ENCODE measurements at places on chromosomes 7 and 10. TPM values are rescaled to one million over a fixed set of nuclear protein-coding genes. Genes with fewer than 3 reads are reported as not detected.

The HOXA4 gene
- total RNA-seq = not detected

The C7orf33 gene
- not detected for total RNA-seq

The PRSS37 gene
- total RNA-seq = not detected

The ASB13 gene
- total RNA-seq = 14.2 TPM

The ACBD7 gene
- total RNA-seq = 10.8 TPM

The ADIRF gene
- total RNA-seq = not detected

The WDR86 gene
- 50.2 TPM for total RNA-seq

The FAM237B gene
- total RNA-seq = not detected

The SORCS1 gene
- 40.6 TPM for total RNA-seq

The ZNF488 gene
- total RNA-seq = 1.9 TPM

The MBL2 gene
- not detected for total RNA-seq

The NUDT1 gene
- 13.7 TPM for total RNA-seq

The NUTM2E gene
- total RNA-seq = 0.78 TPM

The GPR37 gene
- total RNA-seq = 24.3 TPM

The VWA2 gene
- 3.6 TPM for total RNA-seq

DNA sequence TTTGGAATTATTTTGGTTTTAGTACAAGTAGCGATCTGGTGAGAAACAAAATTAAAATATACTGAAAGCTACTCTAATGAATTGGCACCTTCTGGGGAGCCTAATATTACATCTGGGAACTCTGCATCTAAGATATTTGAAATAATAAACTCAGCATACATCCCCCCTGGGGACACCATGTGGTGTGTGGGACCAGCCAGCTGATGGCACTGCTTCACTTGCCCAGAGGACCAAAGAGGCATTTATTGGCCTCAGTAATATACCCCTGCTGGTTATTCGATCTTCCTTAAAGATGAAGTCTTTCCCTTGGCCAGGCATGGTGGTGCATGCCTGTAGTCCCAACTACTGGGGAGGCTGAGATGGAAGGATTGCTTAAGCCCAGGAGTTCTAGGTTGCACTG is 195.1 kb upstream of the AUTS2 start:
- no peak for DNase-seq

DNA sequence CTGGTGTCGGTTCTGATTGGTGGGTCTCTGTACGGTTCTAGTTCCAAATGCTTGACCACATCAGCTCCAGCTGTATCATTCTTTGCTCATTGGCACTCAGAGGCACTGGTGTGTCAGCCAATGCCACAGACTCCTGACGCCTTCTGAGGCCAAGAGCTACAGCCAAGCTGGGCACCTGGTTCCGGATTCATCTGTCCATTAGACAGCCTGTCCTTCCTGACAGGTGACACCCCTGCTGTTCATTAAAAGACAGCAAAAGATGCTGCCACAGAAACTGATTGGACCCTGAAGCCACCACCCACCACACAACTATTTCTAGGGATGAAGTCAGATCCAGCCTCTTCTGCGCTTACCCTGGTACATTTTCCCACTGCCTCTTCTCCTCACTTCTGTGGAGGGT is 35.6 kb downstream of the COL13A1 start:
- no peak for DNase-seq

- DNase-seq = no peak
Observed at GRCh38 chr10:53107711-53108110, 335.1 kb upstream of the MBL2 start.

DNA sequence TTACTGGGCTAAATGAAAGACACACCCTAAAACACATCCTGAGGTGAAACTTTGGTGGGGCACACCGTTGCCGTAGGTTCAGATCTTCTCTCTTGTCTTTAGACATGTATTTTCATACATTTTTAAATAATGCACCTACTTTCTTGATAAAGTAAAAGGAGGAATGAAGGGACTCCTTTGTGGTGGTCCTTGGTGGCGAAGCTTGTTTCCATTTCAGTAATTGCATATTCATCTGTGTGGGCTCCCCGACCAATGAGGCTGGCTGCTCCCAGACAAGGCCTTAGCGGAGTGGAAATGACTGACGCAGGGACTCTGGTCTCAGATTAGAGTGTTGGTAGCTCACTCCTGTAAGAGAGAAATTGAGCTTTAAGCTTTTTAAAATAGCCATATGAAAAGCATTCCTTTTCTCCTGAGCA is 815 bp downstream of the CCSER2 start:
- DNase-seq = peak; percentile 3

GRCh38 chr7:98285157-98286092 is 3.9 kb downstream of the BRI3 start:
- DNase-seq = no peak

DNA sequence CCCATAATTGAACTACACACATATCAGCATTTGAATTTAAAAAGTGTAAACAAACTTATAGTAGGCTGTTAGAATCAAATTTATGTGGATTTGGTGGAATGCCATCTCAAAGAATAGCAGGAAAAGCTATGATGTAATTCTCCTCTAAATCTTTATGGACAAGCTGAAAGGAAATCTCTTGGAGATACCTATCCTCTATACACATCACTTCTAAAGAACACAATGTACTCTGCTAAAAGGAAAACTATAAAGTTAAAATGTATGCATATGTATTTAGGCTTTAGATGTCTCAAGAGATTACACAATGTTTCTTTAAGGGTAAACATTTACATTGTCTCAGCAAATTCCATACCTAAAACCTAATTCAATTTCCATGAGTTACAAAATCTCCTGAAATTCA is 323.3 kb downstream of the CRPPA start:
- DNase-seq = no peak

GRCh38 chr10:70192326-70192968 is 22.1 kb upstream of the SAR1A start:
- no peak for DNase-seq

DNA sequence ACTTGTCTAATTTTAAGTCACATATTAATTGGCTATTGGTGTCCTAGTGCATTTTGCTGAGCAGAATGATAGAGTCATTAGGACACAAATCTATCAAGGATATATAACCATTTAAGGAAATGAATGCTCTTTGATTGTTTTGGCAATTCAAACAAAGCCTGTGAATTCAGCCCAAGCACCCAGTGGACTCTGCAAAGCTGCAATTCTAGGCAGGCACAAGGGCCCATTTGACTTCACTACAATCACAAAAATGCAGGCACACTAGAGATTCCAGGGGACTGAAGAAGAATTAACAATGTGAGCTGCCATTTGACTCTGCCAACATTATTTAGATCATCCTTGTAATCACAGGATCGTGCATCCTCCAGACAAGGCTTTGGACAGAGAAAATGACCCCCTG is 544.2 kb upstream of the PHF14 start:
- no peak for DNase-seq

DNA sequence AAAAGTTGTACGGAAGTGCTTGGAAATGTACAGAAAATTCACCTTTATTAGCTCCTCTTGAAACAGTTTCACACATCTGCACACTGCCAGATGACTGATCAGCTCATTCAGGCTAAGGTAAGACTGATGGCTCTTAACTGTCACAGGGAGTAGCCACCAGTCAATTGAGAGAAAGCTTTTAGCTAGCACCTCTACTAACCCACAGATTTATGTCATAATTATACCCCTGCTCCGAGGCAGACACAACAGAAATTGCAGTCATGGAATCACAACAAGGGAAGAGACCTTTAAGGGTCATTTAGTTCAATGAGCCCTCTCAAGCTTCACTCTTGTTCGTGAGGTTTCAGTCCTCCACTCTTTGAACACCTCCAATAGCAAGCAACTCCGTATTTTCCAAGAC is 235.4 kb downstream of the TRIL start:
- no peak for DNase-seq

GRCh38 chr10:96255549-96256333 is 15.6 kb downstream of the BLNK start:
- DNase-seq = no peak

- no peak for DNase-seq
Observed at GRCh38 chr10:73923935-73924598, 13.1 kb downstream of the PLAU start.

GRCh38 chr7:137958470-137959431 is 43.1 kb downstream of the CREB3L2 start:
- no peak for DNase-seq

GRCh38 chr7:40680657-40681056 is 545.9 kb downstream of the SUGCT start:
- DNase-seq = no peak

GRCh38 chr10:63591600-63592379 is 70.6 kb downstream of the REEP3 start:
- DNase-seq = no peak

DNA sequence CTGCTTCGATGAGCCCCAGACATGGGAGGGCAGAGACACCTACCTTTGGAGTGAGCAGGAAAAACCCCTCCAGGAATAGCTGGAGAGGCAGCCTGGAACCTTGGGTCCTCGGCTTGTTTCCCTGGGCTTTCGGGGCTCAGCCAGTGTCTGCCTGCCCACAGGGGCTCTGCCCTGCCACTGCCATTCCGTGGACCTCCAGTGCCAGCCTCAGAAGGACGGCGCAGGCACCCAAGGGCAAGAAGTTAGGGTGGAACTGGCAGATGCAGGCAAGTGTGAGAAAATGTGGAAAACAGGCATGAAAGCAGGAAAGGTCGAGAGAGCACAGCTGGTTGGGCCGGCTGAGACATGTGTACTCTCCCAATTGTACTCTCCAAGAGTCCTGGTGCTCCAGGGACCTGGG is 281.5 kb downstream of the GRID1 start:
- DNase-seq = no peak

DNA sequence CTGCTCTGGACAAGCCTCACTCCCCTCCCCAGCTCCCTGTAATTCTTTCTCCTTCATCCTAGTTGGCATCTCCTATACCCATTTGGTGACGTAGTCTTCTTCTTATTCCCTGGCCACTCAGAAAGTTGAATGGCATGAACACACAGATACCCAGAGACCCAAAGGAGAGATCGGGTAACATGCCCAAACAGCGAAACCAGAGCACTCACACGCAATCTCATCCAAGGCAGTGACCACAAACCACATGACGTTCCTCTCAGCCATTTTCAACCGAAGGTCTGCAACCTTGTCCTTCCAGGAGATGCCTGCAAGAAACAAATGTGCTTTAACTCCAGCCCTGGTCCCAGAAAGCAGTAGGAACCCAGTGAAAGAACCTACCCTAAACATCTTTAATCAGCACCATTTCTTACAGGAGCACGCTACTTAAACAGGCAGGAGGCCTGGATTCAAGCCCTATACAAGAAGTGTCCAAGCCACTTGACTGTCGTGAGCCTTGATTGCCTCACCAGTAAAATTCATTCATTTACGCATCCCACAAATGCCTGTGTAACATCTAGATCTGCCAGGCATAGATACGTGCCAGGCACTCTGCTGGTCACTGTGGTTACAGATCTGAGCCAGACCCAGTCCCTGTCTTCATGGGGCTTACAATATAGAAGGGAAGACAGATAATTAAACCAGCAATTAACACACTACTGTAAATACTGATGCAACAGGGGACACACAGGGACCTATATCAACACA is 37.1 kb downstream of the XPNPEP1 start:
- no peak for DNase-seq

DNA sequence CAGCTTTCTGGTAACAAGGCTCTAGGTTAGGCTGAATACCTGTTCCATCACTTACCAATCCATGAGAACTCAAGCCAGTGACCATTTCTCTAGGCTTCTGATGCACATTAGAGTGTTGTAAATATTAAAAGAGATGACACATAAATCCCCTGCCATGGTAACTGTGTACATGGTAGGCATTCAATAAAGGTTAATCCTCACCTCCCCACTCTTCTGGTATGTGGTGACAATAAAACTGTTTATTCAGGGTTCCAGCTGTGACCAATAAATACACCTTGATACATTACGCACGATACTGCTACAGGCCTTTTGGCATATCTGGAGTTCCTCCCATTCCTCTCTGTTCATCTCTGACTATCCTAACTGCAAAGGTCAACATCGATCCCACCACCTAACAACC is 171.9 kb downstream of the SRPK2 start:
- DNase-seq = no peak

DNA sequence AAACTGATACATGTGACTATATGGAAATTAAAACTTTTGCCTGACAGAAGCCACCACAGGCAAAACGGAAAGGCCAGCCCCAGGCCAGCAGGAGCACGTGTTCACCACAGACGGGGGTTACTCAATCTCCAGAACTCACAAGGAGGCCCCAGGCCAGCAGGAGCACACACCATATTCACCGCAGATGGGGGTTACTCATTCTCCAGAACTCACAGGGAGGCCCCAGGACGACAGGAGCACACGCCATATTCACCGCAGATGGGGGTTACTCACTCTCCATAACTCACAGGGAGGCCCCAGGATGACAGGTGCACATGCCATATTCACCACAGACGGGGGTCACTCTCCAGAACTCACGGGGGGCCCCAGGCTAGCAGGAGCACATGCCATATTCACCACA is 61.5 kb downstream of the NKX6-2 start:
- no peak for DNase-seq

DNA sequence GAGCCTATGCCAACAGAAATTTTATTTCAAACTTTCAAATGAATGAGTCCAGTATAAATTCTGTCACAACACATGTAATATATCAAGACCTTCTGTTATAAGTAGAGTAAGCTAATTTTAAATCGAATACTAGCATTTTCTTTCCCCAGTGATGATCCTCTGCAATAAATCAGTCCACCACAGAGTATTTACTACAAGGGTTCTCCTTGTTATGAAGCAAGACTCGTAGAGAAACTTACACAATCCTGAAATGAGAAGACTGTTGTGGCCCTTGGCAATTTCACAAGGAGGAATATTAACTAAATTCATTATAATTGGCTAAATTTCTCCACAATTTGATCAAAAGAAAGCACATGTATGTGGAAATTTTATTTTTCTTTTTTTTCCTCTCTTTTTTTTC is 312.4 kb upstream of the DGKB start:
- DNase-seq = no peak

GRCh38 chr10:129470103-129470851 is 3.2 kb downstream of the MGMT start:
- no peak for DNase-seq

- peak; percentile 88 for DNase-seq
Observed at GRCh38 chr10:96089670-96090462, 40.2 kb upstream of the ZNF518A start.

DNA sequence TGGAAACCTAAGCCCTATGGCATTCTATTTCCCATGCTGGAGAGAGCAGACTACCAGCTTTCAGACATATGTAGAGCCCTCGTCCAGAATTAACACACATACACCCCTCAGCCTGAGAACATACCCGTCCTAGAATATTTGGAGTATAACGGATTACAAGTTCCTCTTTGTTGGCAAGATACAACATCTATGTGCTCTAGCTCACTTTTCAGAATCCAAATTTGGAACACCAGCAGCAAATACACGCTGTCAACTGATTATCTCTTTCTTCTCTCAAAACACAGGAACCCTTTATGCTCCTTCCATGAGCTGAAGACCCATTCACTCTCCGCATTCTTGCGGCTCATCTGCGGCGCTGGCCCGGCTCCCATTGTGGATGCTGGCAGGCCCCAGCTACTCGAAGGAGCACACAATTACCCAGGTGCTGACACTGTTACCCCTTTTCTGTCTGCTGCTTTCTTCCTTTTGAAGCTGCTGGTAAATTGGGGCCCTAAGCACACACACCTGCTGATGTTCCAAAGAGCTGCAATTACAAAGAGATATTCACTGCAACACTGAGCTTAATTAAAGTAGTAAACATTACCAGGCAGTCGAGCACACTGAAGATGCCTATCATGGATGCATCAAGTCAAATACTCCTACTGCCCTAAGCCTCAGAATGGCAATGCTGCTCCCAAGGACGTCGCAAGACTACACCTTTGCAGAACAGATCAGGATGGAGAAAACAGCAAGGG is 70.0 kb downstream of the VOPP1 start:
- DNase-seq = no peak

GRCh38 chr7:132475669-132476116 is 100.6 kb downstream of the PLXNA4 start:
- DNase-seq = peak; percentile 34

GRCh38 chr7:4631380-4632179 is 50.5 kb upstream of the FOXK1 start:
- peak; percentile 70 for DNase-seq

Measured in occipital lobe (tissue), 3 donors.